ENCODE measurements at places on chromosomes 5 and 9.

- no peak for DNase-seq
Measured at GRCh38 chr9:119302988-119303698, 66.1 kb downstream of the BRINP1 start.

DNA sequence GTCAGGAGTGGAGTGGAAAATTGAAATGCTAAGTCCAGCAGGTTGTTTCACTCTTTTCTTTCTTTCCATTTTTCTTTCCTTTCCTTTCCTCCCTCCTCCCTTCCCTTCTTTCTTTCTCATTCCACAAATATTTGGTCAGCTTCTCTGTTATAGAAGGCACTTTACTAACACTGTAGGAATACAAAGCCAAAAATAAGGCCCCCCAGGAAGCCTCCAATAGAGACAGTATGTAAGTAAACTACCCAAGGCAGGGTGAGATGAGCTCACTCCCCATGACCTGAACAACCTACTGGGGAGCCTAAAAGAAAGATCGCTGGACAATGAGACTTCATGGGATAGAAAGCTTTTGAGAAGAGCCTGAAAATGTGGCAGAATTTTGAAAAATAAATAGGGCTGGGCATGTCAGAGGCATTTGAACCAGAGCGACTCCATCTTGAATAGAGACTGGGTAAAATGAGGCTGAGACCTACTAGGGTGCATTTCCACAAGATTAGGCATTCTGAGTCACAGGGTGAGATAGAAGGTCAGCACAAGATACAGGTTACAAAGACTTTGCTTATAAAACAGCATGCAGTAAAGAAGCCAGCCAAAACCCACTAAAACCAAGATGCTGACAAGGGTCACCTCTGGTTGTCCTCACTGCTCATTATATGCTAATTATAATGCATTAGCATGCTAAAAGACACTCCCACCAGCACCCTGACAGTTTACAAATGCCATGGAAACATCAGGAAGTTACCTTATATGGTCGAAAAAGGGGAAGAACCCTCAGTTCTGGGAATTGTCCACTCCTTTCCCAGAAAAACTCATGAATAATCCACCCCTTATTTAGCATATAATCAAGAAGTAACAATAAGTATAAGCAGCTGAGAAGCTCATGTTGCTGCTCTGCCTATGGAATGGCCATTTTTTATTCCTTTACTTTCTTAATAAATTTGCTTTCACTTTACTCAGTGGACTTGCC lies 158.9 kb upstream of the EGFLAM start:
- DNase-seq: no peak

- no peak for DNase-seq
Measured at GRCh38 chr5:132462856-132463745, 27.5 kb downstream of the IRF1 start.

DNA sequence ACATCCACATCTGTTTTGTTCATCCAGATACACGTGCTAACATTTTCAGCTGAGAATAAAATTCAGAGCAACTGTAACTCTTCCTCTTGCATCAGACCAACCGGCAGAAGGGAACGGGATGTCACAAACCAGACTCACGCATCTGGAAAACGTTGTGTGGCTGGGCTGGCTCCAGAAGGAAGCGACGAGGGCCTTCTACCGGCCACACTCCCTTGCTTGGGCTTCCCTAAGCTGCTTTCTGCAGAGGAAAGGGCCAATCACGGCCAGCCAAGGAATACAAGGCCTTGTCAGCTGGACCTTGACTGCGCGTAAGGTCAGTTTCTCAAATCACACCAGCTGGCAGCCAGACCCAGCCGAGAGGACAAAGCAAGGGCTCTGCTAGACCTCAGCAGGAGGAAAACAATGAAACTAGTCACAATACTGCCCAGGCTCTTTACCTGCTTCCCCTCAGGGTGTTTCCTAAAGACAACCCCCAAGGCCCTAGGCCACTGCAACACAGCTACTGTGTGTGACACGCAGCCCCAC lies 106.1 kb downstream of the THBS4 start:
- DNase-seq: no peak

DNA sequence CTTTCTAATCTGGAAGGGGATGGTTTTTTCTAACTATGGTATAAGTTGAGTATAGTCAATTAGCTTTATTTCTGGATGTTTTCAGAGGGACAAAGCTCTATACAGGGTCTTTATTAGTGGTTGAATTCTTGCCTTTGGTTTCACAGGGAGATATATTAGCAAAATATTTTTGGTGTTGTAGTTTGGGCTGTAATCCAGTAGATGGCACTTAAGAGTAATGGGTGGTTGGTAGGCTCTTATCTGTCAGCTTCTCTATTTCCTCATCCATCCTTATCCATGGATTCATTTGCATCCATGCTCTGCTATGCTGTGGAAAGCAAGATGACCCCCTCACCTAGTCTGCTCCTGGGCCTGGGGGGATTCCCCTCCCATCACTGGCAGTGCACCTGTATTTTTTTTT lies 363.6 kb upstream of the CYLC2 start:
- DNase-seq: no peak

DNA sequence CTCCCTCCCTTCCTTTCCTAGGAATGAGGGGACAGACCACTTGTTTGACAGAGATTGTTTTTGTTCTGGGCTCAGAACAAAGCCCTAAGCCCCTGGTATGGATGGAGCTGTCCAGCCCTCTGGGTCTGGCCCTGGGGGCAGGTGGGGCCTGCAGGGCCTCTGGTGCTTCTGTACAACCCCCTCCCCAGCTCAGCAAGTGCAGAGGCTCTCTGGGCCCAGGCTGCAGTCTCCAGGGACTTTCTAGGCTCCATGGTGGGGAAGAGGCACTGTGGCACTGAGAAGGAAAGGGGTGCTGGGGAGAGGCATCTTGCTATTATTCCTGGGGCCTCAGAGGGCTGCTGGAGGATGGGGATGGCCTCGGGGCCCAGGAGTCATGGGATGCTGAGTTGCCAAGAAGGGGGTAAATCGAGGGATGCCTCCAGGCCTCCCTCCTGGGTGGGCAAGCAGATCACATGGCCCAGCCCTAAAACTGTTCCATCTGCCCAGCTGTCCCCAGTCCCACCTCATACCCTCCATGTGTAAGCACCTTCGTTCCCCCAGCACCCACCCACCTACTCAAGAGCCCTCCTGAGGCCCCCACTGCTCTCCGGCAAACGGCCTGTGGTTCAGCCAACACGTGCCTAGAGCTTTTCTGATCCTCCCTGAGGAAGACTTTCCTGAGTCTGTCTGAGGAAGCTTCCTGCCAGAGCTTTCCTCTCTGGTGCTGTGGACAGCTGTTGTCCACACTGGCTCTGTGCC lies 225.7 kb downstream of the CACNA1B start:
- no peak for DNase-seq

GRCh38 chr5:11072568-11072967 lies 311.5 kb upstream of the DAP start:
- peak; percentile 15 for DNase-seq

- no peak for DNase-seq
Measured at GRCh38 chr5:18203296-18203695, 569.0 kb downstream of the TAF11L14 start.

GRCh38 chr9:128393145-128393775 lies 22.1 kb downstream of the URM1 start:
- DNase-seq: no peak

DNA sequence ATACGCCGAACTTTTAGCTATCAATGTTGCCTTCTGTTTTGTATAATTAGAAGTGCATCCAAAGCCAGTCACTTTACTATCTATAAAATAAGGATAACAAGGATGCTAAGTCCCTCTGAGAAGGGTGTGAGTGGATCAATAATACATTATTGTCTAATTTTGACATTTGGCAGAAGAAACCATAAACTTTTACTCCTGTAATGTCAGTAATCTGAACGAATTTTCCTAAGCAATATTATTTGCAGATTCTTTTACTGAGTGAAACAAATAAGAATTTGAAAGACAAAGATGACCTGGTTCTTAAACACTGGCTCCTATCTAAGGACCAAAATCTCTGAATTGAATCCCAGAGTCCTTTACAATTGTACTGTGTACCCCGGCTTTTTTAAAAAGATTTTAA lies 126.6 kb upstream of the TMEM161B start:
- peak; percentile 46 for DNase-seq

DNA sequence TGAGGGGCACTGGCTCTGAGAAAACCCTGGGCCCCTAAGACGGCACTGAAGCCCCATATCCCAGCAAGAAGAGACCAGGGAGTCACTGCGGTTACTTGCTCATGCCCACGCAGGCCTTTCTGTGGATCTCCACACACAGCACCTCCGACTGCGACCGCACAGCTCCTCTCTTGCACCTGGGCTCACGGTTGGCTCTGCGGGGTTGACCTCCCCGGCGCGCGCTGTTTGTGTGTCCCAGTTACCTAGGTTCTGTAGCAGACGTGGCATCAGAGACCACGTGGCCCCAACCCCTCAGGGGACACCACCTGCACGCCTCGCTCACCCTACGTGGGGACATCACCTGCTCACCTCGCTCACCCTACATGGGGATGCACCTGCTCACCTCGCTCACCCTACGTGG lies 12.7 kb downstream of the LPCAT1 start:
- DNase-seq: no peak

DNA sequence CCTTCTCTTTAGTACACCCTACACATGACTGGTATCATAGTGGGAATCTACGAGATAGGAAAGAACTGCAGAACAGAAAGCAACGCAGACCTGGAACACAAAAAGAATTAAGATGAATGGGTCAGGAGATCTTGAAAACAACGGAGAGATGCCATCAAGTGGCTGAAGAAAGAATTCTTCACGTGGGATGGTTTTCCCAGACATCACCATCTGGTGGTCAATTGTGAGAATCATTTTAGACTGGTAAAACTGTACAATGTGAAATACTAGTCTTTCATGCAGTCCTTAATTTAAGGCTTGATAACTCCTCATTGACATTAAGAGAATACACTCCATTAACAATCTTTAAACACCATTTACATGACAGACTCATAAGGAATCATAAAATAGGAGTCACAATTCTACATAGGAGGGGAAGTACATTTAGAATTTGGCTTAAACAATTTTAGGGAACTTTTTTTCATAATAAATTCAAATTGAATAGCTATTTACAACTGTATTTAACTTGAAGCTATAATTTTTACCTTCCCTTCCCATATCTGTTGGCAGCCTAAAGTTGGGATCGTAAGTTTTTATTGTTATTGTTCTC lies 128.4 kb upstream of the TRPM3 start:
- DNase-seq: peak; percentile 91

DNA sequence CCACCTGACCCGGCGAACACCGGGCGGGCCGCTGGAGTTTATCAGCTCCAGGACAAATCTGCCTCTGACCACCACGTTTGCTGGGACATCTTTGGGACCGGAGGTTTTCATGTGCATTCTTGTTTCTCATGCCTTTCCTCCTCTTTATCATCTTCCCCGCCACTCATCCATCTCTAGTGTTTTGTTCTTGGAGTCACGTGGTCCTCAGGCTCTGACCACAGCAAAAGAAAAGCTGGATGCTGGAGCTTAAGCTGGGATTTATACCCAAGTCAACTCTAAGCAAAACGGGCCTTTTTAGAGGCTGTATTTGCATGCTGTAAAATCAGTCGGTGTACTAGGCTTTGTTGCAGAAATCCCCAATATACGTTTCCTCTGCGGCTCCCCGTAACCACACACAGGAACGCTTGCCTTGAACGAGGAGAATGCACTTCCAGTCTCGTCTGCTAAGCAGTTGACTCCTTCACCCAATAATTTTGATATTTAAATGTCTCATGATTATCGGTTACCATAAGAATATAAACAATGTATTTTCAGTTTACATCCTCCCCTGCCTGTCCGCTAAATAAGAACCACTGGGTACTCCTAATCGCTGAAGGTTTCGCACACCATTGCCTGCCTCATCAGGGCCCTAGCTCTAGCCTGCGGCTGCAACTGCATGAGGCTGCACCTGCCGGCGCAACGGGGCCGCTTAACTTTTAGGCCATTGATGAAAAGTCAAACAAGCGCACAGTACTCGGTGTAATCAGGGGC lies 560 bp upstream of the NDUFS6 start:
- DNase-seq: peak; percentile 74

DNA sequence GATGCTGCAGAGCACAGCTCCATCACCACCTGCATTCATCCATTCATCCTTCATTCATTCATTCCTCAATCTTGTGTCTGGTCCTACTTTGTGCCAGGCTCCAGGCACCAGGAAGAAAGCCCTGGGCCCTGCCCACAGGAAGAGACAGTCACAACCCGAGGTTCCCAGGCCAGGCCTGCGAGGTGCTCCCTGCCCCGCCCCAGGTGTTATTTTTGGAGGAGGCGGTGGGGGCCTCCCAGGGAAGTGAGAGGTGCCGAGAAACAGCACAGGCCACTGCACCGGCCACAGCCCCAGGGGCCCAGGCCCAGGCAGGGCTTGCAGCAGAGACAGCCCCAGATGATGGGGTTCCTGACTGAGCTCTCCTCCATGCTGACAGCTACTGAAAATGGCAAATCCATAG lies 33.4 kb downstream of the VAV2 start:
- DNase-seq: no peak

DNA sequence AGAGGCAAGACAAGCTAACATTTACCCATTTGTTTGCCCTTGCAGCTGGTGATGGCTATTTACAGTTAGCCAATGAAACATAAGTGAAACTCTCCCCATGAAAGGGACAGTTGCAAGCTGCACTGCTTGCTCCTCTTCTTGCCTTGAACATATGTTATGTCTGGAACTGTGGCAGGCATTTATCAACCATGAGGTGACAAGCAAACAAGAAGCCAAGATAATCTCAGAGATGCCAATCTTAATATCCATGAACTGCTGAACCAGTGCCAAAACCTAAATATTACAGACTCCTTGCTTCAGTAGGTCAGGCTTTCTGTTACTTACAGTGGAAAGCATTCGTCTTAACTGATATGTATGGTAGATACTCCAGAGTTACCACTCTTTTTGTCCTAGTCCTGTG lies 133.4 kb downstream of the ACTBL2 start:
- peak; percentile 5 for DNase-seq

- no peak for DNase-seq
Measured at GRCh38 chr9:127036437-127036836, 86.0 kb downstream of the ANGPTL2 start.

DNA sequence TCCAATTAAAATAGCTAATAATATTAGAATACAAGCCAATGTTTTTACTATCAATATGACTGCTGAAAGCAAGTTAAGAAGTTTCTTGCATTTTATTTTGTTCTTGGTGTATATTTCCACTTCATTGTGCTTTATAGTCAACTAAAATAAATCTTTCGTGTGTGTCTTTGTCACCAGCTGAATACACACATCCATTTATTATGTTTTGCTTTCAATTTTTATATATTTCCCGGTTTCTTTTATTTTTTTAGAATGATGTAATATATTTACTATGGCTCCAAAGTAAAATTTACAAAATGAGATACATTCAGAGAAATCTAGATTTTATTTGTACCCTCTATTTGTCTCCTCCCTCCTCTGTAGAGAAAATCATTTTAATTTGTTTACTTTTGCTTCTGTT lies 495.9 kb upstream of the PAPPA start:
- DNase-seq: no peak

DNA sequence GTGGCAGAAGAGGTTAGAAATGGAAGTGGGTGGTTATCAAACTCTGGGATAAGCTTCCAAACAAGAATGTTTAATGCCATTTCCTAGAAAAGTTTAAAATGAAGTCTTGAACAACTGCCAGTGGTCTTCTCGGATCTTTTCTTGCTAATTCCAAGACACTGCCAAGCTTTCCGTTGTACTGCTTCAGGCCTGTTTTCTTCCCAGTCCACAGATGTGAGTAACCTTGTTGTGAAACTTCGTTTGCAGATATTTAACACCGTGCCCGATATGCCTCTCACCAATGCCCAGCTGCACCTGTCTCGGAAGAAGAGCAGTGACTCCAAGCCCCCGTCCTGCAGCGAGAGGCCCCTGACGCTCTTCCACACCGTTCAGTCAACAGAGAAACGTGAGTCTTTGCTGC lies 269.8 kb downstream of the NR3C1 start:
- DNase-seq: no peak
